ENCODE measurements at places on chromosomes 6 and 20. TPM values are rescaled to one million over a fixed set of nuclear protein-coding genes. Genes with fewer than 3 reads are reported as not detected.
A peak's percentile ranks its signal among the peaks of the same experiment; 100 is the strongest.

- H3K27me3 ChIP-seq, result peaks cover 52% of the 10 kb centered on the region
- H3K4me3 ChIP-seq, result no peak overlapping the region
- no peak for DNase-seq
- peaks cover 24% of the 10 kb centered on the region for H3K4me1 ChIP-seq
- H3K27ac ChIP-seq, result no peak overlapping the region
- H3K36me3 ChIP-seq, result no peaks in the 10 kb centered on the region
Measured at GRCh38 chr6:75201021-75201420, 4.8 kb downstream of the COL12A1 start.

DNA sequence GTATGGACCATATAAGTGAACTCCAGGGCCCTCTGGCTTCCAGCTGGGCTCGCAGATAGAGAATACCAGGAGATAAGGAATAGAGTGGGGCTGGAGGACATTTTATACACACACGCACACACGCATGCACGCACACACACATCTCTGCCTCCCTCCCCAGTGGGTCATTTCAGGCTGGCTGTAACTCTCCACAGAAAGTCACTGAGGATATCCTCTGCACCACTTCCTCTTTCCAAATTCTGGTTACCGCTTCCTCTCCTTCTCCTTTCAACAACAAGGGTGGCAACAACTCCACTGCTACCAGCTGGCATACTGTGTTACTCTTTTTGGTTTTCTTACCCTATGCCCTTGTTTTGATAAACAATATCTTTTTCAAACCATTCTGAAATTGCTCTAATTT lies 280.2 kb downstream of the COL12A1 start:
- DNase-seq, result no peak
- H3K4me3 ChIP-seq, result no peak overlapping the region
- no peaks in the 10 kb centered on the region for H3K36me3 ChIP-seq
- H3K4me1 ChIP-seq, result no peaks in the 10 kb centered on the region
- H3K27me3 ChIP-seq, result no peaks in the 10 kb centered on the region
- no peak overlapping the region for H3K27ac ChIP-seq

DNA sequence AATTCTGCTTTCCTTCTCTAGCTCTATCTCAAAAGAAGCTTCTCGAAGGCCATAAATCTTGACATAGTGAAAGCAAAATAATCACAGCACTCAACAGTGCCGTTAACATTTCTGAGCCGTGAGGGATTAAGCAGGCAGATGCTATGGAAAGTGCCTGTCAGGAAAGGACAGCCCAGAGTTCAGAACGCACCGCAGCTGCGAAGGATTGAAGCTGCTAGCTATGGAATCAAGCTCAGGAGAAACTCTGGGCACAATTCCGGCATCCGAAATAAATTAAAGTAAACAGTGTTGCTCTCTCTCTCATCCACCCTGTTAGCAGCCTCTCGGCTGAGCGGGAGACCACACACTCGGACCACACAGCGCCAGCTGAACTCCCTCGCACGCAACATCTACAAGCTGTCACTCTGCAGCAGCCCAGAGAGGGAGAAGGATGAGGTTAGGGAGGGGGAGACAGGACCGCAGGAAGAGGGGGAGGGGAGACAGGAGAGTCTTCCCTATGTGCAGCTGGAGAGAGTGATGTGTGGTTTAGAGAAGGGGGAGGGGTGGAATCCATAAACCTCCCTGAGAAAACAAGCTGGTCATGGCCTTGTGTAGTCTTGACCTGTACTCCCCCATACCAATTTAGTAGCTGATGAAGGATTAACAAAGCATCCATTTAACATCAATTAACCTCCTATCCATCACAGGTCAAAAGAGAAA lies 9.0 kb downstream of the EXOC2 start:
- peaks cover 51% of the 10 kb centered on the region for H3K4me1 ChIP-seq
- H3K27ac ChIP-seq, result no peak overlapping the region
- no peak overlapping the region for H3K4me3 ChIP-seq
- H3K36me3 ChIP-seq, result peaks cover 8% of the 10 kb centered on the region
- DNase-seq, result no peak

The MMP24 gene
- total RNA-seq, result not detected

GRCh38 chr6:30703821-30704220 lies 13.0 kb upstream of the NRM start:
- no peaks in the 10 kb centered on the region for H3K4me1 ChIP-seq
- no peak overlapping the region for H3K27ac ChIP-seq
- H3K27me3 ChIP-seq, result no peaks in the 10 kb centered on the region
- H3K4me3 ChIP-seq, result no peak overlapping the region
- no peak for DNase-seq

DNA sequence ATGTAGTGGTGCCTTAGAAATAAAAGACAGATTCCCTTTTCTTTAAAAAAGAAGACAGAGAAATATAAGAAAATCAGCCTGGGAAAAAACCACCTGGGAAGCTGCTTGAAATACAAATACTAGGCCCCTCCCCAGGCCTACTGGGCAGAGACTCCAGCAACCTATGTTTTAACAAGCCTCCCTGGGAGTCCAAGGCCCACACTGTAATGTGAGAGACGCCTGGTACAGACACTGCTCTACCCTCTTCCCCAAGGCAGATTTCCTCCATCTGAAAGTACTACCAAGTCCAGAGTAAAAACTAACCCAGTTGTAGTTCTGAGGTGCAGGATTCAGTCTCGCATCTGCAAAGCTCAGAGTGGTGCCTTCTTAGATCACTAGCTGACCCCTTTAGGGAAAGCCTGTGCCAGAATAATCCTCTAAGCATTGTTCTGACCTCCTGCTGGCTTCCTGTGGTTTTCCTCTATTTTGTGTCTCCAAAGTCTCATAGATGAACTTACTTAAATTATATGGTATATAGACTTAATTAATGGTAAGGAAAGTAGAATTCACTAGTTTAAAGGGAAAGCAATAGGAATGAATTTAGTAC lies 270.2 kb upstream of the SLC35B3 start:
- no peaks in the 10 kb centered on the region for H3K36me3 ChIP-seq
- no peaks in the 10 kb centered on the region for H3K4me1 ChIP-seq
- DNase-seq, result no peak
- H3K27me3 ChIP-seq, result no peaks in the 10 kb centered on the region
- H3K4me3 ChIP-seq, result no peak overlapping the region
- no peak overlapping the region for H3K27ac ChIP-seq

The DEFB132 gene
- total RNA-seq, result not detected

GRCh38 chr6:14068133-14068532 lies 49.4 kb upstream of the CD83 start:
- H3K27ac ChIP-seq, result no peak overlapping the region
- H3K4me1 ChIP-seq, result peaks cover 16% of the 10 kb centered on the region

DNA sequence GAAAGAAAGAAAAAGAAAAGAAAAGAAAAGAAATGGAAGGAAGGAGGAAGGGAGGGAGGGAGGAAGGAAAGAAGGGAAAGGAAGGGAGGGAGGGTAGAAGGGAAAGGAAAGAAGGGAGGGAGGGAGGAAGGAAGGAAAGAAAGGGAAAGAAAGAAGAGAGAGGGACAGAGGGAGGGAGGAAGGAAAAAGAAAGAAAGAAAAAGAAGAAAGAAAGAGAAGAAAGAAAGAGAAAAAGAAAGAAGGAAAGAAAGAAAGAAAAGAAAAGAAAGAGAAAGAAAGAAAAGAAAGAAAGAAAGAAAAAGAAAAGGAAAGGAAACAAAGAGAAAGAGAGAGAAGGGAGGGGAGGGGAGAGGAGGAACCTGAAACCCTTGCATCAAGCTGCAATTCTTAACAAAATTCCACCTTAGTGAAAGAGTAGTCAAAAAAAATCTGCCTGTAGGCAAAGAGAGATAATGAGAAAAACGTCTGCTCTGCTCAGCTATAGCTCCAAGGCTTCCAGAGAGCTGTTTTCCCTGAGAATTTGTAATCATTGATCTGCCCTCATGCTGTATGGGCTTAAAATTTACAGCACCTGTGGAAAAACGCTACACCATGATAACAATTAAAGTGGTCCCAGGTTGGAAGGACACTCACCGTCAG lies 16.7 kb upstream of the MYCT1 start:
- no peak overlapping the region for H3K27ac ChIP-seq
- H3K4me3 ChIP-seq, result no peak overlapping the region
- no peaks in the 10 kb centered on the region for H3K4me1 ChIP-seq

DNA sequence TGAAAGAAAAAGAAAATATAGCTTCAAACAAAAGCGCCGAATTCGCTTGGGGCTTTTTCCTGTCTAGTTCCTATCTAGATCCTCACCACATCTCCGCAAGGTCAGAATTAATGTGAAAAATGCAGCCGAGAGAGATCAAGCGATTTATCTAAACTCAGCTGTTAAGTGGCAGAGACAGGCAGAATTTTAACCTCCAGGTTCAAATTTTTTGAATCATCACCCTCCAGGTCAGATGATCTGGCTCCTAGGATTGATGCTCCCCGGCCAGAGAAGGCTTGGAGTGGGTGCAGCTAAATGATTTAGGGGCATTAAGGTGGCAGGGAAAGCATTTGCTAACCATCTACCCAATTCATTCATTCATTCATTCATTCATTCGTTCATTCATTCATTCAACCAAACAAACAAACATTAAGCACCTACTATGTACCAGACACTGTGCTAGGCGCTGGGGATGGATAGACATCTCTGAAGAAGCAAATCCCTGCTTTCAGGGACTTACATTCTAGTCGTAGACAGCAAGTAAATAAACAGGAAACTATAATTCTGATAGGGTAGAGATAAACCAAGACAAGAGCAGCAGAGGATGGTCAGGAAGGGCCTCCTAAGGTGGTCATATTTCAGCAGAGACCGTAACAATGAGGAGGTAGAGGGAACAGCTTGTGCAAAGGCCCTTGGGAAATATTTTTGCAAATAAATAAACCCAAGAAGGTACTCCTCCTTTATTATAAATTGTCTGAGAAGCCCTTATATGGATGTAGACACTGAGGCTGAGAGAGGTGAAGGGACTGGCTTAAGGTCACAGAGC lies 672 bp upstream of the UBE2V1 start:
- no peaks in the 10 kb centered on the region for H3K27me3 ChIP-seq
- H3K4me1 ChIP-seq, result peaks cover 64% of the 10 kb centered on the region
- H3K36me3 ChIP-seq, result peaks cover 12% of the 10 kb centered on the region
- peak overlapping the region; percentile 95 for H3K27ac ChIP-seq
- DNase-seq, result no peak
- peak overlapping the region; percentile 95 for H3K4me3 ChIP-seq

DNA sequence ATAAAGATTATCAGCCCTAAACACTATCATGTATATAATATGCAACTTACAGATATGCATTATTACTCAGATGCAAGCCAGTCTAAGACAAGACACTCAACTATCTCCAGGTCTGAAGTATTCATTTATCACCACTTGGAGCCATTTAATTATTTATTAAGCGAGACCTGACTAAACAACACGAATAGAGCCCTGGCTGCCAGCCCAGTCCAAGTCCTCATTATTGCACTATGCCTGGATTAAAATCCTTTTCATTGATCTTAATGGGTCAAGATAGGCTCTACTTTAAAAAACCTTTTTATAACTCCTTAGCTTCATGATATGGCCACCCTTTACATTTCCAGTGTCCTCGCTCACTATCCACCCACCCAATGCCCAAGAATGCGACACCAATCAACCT lies 183.1 kb upstream of the MARCKS start:
- DNase-seq, result no peak
- no peaks in the 10 kb centered on the region for H3K36me3 ChIP-seq
- no peak overlapping the region for H3K4me3 ChIP-seq
- H3K4me1 ChIP-seq, result no peaks in the 10 kb centered on the region
- peaks cover 4% of the 10 kb centered on the region for H3K27me3 ChIP-seq

- no peaks in the 10 kb centered on the region for H3K36me3 ChIP-seq
- DNase-seq, result peak; percentile 69
- H3K4me3 ChIP-seq, result no peak overlapping the region
- no peaks in the 10 kb centered on the region for H3K27me3 ChIP-seq
- peaks cover 35% of the 10 kb centered on the region for H3K4me1 ChIP-seq
Measured at GRCh38 chr20:53884859-53885541, 185.4 kb downstream of the BCAS1 start.

DNA sequence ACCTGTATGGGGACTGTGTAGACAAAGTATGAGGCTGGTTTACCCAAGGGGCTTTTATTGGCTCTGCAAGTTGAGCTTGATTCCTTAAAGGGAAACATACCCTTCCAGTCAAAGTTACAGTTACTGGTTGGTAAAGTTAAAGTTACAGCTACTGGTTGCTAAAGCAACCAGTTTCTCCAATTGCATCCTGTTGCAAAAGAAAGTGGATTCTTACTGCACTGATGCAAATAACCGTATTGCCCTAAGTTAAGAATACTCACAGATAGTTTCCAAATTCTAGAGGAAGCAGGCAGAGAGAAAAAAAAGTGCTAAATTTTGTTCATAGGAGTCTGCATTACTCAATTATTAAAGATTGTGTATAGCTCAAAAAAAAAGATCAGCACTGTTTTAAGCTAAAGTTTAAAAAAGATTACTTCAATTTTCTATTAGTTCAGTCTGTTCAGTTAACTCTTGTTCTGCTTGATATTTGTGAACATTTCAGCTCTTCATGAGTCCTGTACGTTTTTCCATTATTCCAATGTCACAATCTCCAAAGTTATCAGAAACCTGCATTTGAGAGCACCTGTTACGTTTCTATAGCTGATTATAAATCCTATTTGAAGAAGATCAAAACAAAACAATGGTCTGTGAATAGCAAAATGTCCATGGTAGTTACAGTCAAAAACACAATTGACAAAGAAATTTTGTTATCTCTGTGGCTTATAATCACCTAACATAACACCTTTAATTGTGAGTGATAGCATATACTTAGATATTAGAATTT lies 8.6 kb upstream of the IL22RA2 start:
- DNase-seq, result no peak
- no peaks in the 10 kb centered on the region for H3K4me1 ChIP-seq
- H3K27ac ChIP-seq, result no peak overlapping the region
- H3K36me3 ChIP-seq, result peaks cover 11% of the 10 kb centered on the region

DNA sequence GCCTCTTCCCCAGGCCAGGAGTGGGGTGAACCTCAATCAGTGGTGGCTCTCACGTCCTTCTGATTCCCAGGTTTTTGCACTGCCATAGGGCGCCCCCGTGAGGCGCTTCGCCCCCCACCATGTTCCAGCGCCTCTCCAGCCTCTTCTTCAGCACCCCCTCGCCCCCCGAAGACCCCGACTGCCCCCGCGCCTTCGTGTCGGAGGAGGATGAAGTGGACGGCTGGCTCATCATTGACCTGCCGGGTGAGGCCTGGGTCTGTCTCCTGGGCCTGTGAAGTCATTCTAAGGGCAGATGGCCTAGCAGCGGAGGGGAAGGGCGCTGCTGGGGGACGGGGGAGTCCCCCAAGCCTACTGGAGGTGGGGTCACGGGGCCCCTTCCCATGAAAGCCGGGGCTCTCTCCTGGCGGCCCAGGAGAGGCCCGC lies 4.5 kb downstream of the TP53INP2 start:
- H3K27ac ChIP-seq, result no peak overlapping the region
- H3K4me3 ChIP-seq, result peak overlapping the region; percentile 78
- H3K36me3 ChIP-seq, result no peaks in the 10 kb centered on the region
- peak; percentile 76 for DNase-seq
- no peaks in the 10 kb centered on the region for H3K27me3 ChIP-seq
- peaks cover 22% of the 10 kb centered on the region for H3K4me1 ChIP-seq

GRCh38 chr6:92125681-92126080 lies 1293.7 kb downstream of the EPHA7 start:
- H3K4me3 ChIP-seq, result no peak overlapping the region
- DNase-seq, result no peak
- H3K27me3 ChIP-seq, result no peaks in the 10 kb centered on the region
- H3K36me3 ChIP-seq, result no peaks in the 10 kb centered on the region
- H3K4me1 ChIP-seq, result no peaks in the 10 kb centered on the region
- H3K27ac ChIP-seq, result no peak overlapping the region

The SCRT2 gene
- not detected for total RNA-seq

All from activated CD4-positive, alpha-beta memory T cell treated with anti-CD3 and anti-CD28 coated beads for 36 hours (primary cell).